ENCODE measurements at places on chromosomes 3 and 15.
A peak's percentile ranks its signal among the peaks of the same experiment; 100 is the strongest.

GRCh38 chr15:64749999-64750657 lies 25.3 kb downstream of the RBPMS2 start:
- no peak for DNase-seq

GRCh38 chr3:156187146-156187769 lies 66.9 kb downstream of the KCNAB1 start:
- DNase-seq, result no peak

GRCh38 chr15:69760890-69761568 lies 308.4 kb downstream of the RPLP1 start:
- peak; percentile 55 for DNase-seq

DNA sequence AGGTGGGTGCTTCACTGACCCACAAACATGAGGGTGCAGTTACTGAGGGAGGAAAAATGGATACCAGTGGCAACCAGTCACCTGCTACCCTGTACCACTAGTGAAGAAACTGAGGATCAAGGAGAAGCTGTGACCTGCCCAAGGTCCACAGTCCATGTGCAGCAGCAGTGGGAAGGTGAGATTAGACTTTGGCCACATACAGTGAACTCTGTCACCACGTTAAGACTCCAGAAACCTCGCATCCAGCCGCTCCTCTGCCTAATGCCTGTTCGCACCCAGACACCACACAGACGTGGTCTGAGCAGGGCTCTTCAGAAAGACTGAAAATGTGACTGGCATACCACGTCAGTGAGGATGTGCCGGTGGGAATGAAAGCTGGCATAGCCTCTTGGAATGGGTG lies 20.0 kb downstream of the TPRA1 start:
- no peak for DNase-seq

DNA sequence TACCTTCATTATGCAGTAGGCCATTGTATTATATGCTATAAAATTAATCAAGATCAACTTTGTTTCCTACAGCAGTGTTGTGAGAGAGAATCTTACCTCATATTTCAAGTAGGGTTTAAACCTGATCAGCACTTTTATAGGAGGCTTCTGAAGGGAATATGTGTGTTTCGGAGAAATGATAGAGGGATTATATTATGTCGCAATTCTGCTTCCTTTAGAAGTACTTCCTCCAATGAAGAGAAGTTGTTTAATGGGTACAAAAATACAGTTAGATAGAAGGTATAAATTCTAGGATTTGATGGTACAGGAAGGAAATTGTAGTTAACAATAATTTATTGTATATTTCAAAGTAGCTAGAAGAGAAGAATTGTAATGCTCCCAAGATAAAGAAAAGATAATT lies 54.9 kb downstream of the NSUN3 start:
- no peak for DNase-seq

DNA sequence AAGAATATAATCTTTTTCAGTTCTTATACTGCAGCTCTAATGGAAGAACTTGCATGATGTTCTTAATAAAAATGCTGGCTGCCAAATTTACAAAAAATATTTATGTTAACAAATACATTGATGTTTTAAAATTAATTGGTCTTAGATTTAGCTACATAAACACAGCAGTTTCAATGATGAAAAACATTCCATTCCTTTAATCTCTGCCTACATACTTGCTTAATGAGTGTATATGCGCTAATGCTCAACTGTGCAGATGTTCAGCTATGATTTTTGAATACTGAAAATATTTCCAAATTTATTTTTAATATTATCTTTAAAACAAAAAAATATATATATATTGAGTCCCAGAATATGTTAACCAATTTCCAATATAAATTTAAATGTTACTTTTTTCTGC lies 867.4 kb downstream of the ROBO1 start:
- no peak for DNase-seq

- DNase-seq, result peak; percentile 43
Observed at GRCh38 chr15:67033571-67034044, 31.8 kb upstream of the SMAD3 start.

DNA sequence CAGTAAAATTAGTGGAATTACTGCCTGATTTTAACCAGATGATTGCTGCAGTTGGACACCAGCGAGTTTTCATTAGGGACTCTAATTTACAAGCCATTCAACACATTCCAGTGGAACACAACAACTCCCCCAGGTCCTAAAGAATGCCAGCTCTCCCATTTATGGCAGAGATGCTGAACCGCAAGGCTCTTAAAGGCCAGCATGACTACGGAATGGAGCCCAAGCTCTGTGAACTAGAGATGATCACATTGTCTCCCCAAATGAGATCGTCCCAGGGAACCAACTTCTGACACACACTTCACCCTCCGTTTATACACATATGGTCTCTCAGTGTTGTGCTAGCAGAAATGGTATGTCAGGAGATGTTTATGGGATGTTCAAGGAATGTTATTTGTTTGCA lies 446.2 kb upstream of the NR2F2 start:
- DNase-seq, result no peak

DNA sequence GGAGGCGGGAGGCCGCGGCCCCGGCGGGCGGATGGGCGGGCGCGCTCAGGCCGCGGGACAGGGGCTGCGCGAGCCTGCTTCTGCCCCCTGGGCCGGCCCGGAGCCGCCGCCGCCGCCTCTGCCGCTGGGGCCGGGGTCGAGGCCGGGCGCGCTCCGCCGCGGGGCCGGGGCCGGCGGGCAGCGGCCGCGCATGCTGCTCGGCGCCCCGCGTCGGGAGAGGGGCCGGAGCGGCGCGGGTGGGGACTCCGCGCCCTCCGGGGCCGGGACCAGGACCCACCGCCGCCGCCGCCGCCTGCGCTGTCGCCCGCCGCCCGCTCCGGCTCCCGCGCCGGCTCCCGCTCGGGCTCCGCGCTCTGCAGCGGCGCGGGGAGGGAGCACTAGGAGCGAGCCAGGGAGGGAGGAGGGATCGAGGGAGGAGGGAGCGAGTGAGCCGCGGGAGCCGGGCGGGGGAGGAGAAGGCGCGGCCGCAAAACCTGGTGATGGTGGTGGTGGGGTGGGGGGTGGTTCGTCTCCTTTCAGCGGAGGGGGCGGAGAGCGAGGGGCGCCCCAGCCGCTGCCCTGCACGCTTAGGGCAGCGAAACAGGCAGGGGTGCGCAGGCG lies at the start of gene LINGO1:
Gene LINGO1 (minus strand): TSS at position 379 of the 600 bp plus-strand sequence. CDS start 597 bp downstream, outside the sequence.
- peak; percentile 60 for DNase-seq

- DNase-seq, result no peak
Observed at GRCh38 chr15:59941612-59942011, 62.5 kb upstream of the FOXB1 start.

- DNase-seq, result no peak
Observed at GRCh38 chr3:152365126-152365525, 96.4 kb downstream of the MBNL1 start.

GRCh38 chr15:74137537-74137894 lies 7.1 kb downstream of the ISLR2 start:
- no peak for DNase-seq

- no peak for DNase-seq
Observed at GRCh38 chr3:71927505-71928066, 142.6 kb upstream of the PROK2 start.

GRCh38 chr3:55897573-55898224 lies 410.6 kb upstream of the WNT5A start:
- peak; percentile 35 for DNase-seq

DNA sequence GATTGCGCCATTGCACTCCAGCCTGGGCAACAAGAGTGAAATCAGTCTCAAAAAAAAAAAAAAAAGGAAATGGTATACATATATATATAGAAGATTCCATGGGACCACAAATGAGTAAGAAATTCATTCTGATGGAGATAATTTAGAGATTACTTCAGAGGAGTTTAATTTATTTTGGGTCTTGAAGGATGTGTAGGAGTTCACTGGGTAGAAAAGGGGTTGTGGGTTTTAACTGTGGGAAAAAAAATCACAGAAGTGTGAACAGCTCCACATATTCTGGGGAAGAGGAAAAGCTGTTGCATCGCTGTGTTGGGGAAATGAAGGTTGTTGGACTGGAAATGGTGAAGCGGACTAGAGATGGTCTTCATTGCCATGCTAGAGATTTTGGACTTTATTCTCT lies 4.1 kb upstream of the ICE2 start:
- no peak for DNase-seq

- DNase-seq, result no peak
Observed at GRCh38 chr3:139657434-139657833, 20.3 kb downstream of the NMNAT3 start.

- DNase-seq, result no peak
Observed at GRCh38 chr15:60580073-60580472, 101.1 kb upstream of the ICE2 start.

- no peak for DNase-seq
Observed at GRCh38 chr3:162555761-162556160, 1059.2 kb downstream of the OTOL1 start.

- DNase-seq, result peak; percentile 18
Observed at GRCh38 chr3:12831301-12831866, 10.0 kb downstream of the RPL32 start.

DNA sequence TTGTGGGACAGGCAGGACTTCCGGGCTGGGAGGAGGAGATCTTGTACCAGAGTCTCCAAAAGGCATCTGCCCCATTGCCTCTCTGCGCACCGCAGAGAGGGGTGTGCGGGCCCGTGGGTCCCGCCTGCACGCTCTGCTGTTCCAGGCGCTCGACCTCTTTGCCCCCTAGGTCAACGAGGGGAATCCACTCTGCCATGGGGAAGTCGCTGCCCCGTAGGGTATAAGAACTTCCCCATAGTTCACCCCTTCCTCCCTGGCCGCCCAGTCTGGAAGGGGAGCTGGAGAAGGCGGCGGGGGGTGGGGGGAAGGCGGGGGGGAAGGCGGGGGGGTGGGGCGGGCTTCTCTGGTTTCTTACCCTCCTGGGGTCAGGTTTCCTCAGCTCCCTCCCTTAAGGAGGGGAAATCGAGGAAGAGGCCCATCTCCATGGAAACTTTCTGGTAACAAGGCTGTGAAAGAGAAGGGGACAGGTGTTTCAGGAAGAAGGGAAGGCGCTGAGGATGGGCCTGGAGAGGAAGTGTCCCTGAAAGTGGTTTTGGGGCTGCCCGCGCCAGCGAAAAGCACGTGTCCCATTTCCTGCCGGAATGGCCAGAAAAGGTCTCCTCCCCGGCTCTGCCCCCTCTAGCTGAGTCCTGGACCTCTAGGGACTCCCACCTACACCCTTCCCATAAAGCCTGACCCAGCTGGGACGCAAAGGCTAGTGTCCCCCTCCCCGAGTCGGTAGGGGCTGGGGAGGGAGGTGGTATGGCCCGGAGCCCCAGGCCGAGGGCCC lies 27.5 kb downstream of the NR1I2 start:
- peak; percentile 11 for DNase-seq

DNA sequence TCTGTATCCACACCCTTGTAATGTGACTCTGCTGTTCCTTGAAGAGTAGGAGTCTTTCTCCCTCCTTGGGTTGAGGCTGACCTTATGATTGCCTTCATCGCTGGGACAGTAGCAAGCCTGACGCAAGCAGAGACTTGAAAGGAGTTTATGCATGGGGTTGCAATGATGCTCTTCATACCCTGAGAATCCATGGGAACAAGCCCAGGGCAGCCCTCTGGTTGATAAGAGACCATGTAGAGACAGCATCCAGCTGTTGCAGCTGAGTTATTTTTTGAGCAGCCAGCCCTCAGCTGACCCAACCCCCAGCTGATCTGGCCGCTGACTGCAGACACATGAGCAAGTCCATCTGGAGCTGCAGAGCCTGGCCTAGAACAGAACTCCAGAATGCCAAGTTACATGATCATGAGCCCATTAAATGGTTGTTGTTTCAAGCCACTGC lies 60.6 kb upstream of the ARNT2 start:
- no peak for DNase-seq

- DNase-seq, result no peak
Observed at GRCh38 chr3:13136426-13136825, 63.2 kb upstream of the IQSEC1 start.

- no peak for DNase-seq
Observed at GRCh38 chr3:168493412-168494205, 397.9 kb upstream of the GOLIM4 start.

DNA sequence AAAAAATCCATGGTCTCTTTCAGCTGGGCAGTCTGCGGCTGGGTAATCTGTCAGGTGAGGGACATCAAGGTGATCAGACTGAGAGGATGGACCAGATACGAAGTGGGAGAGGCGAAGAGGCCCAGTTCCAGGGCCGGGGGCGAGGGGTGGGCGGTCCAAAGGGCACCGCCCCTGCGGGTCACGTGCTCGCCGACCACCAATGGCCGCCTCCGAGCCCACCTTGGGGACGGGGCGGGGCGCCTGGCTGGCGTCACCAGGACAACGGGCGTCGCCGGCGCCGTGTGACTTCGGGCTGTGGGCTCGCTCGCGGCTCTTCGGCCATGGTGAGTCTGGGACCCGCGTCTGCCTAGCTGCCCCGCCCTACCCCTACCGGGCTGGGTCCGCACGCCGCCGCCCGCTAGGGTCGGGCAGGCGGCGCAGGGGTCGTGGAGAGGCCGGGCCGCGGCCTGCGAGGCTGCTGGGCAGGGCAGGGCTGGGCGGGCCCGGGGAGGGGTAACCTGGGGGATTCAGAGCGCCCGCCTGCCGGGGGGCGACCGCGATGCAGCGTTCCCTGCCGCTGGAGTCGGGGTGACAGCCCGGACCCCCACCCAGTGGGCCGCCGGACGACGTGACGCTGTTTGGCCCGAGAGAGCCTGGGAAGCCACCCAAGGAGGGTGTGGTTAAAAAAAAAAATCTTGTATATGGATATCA lies at the start of gene FBXL2:
Gene FBXL2 (plus strand): TSS at position 250 of the 690 bp plus-strand sequence. CDS start 71 bp downstream, at position 321.
- peak; percentile 78 for DNase-seq

- no peak for DNase-seq
Observed at GRCh38 chr3:138578141-138578540, 15.9 kb downstream of the CEP70 start.

GRCh38 chr15:40320409-40320808 lies 3.1 kb upstream of the INAFM2 start:
- no peak for DNase-seq

DNA sequence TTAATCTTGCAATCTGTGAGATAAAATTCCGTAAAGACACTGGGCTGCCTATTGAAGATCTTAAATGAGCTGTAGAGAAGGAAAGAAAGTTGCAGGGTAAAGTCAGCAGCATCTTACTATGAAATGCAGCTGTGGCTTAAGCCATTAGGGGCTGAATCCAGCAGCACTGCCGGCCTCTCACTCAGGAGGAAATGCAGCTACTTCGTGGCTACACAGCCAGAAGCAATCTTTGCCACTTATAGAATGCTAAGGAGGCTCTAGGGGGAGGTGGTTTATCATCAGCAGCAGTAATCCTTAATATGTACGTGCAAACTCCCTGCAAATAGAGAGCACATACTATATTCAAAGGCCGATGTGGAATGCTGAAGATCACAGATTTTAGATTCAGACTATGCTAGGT lies 19.1 kb upstream of the MCTP2 start:
- DNase-seq, result no peak

DNA sequence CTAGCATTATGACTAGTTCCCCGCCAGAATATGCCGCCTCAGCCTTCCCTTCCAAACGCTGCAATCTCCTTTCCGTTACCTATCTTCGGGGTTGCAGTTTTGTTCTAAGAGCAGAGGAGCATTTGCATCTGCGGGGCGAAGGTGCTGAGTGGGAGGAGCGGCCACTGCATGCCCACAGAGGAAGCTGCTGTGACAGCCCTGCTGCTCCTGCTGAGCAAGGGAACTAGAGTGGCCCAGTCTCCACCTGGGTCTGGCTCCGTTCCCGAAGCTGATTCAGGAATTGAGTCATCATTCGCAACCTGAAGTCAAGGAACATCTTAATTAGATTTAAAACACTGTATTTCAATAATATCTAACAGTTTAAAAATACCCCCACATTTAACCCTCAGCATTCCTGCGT lies 98.2 kb upstream of the TJP1 start:
- DNase-seq, result peak; percentile 36
